SW 1271 (cell line): ENCODE measurements at places on chromosomes 12 and 14.

GRCh38 chr12:131232036-131232435, 278.3 kb downstream of the ADGRD1 start:
- DNase-seq: no peak

GRCh38 chr12:4858386-4858785, 51.3 kb upstream of the KCNA1 start:
- no peak for DNase-seq

GRCh38 chr12:25384038-25384892, 133.5 kb upstream of the KRAS start:
- no peak for DNase-seq

DNA sequence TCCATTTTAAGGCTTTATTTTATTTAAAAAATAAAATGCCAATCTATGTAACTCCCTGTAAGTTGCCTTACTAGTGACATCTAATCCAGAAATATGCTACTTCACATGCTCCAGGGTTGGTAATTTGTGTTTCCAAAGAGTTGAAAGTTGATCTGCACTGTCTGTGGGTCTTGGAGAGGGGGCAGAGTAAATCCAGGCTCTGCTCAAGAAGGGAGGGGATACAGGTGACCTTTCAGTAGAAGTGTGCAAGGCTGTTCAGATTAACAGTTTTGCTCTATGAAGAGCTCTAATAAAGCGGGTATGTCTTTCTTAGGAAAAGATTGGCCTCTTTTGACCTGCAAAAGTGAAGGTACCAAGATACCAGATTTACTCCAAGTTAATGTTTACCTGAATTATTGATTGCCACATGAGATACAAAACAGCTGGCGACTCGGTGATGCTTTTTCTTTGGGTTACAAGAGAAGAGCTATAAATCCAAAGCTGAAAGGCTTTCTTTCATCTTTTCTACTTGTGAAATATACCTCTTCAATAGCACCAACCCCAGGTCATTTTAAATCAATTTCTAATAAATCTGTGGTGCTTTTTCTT, 75.6 kb upstream of the FLRT2 start:
- no peak for DNase-seq

DNA sequence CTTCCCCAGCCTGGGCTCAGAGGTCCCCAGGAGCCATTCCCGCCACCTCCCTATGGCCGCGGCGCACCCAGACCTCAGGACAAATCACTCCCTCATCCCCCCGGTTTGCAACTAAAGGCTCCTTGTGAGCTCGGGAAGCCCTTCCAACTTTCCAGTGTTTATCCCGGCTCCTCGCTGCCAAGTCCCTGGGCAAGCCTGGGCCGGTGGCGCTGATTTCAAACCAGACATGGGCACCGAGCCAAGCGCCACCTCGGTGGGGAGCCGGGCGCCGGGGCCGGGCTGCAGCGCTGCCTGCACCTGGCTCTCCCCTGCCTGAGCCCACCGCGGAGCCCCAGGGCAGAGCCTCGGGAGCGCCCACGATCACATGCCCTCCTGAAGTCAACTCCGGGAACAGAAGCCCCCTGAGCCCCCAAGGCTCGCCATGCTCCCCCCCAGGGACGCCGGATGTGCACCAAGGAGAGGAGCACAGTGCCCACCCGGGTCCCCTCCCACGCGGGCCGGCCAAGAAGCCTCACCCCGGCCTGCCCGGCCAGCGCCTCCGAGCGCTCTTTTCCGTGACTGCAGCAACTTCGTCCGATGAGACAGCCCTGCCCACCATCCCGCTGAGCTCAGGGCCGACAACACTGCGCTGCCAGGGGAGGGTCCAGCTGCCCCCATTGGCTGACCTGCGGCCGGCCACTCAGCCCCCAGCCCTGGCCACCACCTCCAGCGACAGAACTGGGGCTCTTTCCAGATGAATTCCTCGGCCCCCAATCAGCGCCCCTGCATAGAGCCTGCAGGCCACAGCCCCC, 50.0 kb downstream of the NCOR2 start:
- peak; percentile 38 for DNase-seq

GRCh38 chr14:24911324-24912109, 138.4 kb downstream of the STXBP6 start:
- DNase-seq: no peak

DNA sequence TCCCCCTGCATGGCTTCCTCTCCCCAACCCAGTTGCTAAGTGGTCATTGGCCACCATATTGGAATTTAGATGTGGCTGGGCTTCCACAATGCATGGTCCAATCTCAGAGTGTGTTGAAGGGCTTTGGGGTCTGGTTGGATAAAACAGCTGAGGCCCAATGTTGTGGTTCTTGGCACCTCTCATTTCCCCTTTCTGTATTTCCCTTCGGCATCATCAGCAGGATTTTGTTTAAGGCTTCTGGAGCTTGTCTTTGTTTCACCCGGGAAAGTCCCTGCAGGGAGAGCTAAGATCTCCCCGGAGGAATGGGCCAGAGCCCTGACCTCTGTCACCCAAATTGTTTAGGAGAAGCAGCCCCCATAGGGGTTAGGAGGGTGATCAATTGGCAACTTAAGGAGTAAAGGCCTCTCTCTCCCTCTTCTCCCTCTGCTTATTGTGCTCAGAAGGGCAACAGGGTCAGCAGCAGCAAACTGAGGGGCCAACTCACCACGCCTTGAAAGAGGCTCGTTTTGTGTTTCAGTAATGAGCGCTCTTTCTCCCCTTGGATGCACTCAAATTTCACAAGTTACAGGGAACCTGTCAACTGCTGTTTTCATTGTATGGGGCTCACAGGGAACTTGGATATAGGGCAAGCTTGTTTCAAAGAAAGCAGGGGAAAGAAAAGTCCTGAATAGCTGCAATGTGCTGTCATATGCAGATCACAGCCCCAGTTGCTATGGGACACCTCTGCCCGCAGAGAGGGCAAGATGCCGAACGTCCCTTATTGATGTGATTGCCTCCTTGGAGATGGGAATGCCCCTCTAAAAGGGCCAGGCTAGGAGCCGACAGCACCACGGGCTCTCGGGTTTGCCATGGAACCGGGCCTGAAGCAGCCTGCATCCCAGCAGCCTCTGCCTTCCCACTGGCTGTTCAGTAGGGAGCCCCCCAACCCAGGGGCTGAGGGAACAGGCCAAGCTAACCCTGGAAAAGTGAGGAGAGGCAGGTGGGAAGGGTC, 223.7 kb downstream of the ZFP36L1 start:
- DNase-seq: no peak

DNA sequence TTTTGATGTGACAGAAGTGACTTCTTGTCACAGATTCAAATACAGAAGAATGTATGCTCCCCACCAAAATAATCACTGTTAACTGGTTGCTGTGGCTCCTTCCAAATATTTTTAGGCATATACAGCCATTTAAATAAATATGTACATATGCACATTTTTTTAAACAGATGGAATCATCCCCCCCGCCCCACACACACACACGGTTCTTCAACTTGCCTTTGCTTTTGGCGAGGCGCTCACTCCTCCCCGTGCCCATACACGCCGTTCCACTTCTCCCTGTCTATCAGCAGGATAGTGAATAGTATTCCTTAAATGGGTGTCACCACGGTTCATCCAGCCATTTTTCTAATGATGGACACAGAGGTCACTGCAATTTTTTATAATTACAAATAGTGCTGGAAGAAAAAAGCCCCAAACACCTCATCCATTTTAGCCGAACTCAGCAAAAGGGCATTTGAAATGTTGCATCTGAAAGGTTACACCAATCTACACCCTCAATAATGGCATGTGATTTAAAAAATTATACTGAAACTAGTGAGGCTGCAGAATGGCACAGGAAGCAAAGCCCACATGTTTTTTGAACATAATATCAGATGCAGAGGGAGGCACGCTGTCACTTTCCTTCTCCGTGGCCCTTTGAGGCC, 39.2 kb upstream of the MEG3 start:
- DNase-seq: no peak

- DNase-seq: no peak
Measured at GRCh38 chr12:111942557-111942956, 70.4 kb downstream of the TMEM116 start.

- DNase-seq: no peak
Measured at GRCh38 chr12:69540987-69541386, 44.3 kb upstream of the CCT2 start.

- no peak for DNase-seq
Measured at GRCh38 chr12:23098110-23098509, 473.1 kb downstream of the ETNK1 start.

- DNase-seq: peak; percentile 34
Measured at GRCh38 chr12:10941916-10942607, 3.0 kb upstream of the TAS2R14 start.

DNA sequence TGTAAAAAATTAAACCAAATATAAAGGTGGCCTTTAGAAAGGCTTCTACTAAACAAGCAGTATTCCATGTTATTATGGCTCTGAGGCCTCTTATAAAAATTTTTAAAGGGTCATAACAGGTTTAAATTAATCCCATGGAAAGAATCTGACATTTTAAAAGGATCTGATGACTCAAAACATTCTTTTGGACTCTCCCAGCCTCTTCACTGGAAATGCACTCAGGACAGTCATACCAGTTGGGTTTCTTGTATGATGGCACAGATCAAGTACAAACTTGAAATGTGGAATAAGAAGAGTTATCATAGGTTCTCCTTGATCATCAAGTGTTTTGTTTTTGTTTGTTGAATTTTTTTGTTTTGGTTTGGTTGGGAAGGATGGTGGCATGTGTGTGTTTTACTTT, 50.8 kb downstream of the PPP2R5E start:
- DNase-seq: no peak

GRCh38 chr12:9701380-9702154, 31.3 kb downstream of the CLECL1 start:
- no peak for DNase-seq
